ENCODE measurements at places on chromosomes 3 and 15. TPM values are rescaled to one million over a fixed set of nuclear protein-coding genes. Genes with fewer than 3 reads are reported as not detected.
A peak's percentile ranks its signal among the peaks of the same experiment; 100 is the strongest.

- no peak for DNase-seq
These were observed 13.5 kb downstream of the OCA2 start for GRCh38 chr15:28085489-28086174.

- DNase-seq = no peak
These were observed 107.9 kb upstream of the ALDH1A3 start for GRCh38 chr15:100771746-100772145.

GRCh38 chr15:93460717-93461116 is 371.7 kb upstream of the RGMA start:
- no peak for DNase-seq

- peak; percentile 37 for DNase-seq
These were observed 27.6 kb upstream of the UBE2E2 start for GRCh38 chr3:23175341-23176083.

DNA sequence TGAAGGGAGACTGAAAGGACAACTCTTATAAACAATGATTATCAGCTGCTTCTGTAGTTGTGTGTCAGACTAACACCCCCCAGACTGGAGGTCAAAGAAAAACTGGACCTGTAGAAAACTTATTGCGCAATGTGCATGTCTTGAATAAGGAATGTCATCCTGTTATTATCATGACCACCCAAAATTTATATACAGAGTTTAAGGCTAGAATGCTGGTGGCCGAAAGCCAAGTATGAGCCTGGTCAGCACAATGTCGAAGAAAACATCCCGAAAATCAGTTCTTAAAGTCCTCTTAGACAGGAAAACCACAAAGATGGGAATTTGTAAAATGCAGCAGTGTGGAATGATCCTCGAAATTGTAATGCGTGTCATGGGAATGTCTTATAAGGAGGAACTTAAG is 29.3 kb downstream of the RFTN1 start:
- DNase-seq = peak; percentile 88

The WDR72 gene
- total RNA-seq = not detected

The MANF gene
- total RNA-seq = 60.7 TPM

The NTRK3 gene
- total RNA-seq = not detected
